Neural progenitor cell (in vitro differentiated cells): ENCODE measurements at places on chromosomes 2 and 18. TPM values are rescaled to one million over a fixed set of nuclear protein-coding genes. Genes with fewer than 3 reads are reported as not detected.

Gene ABCB11
- total RNA-seq, result 0.09 TPM in 1 of 2 replicates, not detected in the other

- peak; percentile 71 for DNase-seq
Observed at GRCh38 chr18:3451989-3452749, 2.2 kb downstream of the TGIF1 start.

GRCh38 chr2:17804358-17804757 lies 11.9 kb upstream of the MSGN1 start:
- no peak for DNase-seq

Gene SERPINB3
- not detected in 2 replicates for total RNA-seq
